Tracheal epithelial cell (primary cell): ENCODE measurements at places on chromosomes 5 and 9. TPM values are rescaled to one million over a fixed set of nuclear protein-coding genes. Genes with fewer than 3 reads are reported as not detected.

The RNF183 gene
- total RNA-seq = under 0.01 and 1.9 TPM in 2 replicates

The FAM81B gene
- total RNA-seq = not detected in 2 replicates

The ARSK gene
- total RNA-seq = 4.6 and 10.9 TPM in 2 replicates

The TAF11L10 gene
- total RNA-seq = not detected in 2 replicates

The GRK6 gene
- 19.4 and 32.8 TPM in 2 replicates for total RNA-seq

The RPL12 gene
- total RNA-seq = 2,568 and 3,770 TPM in 2 replicates

The DOCK2 gene
- total RNA-seq = 11.1 TPM in 1 of 2 replicates, not detected in the other

The PPP6C gene
- 11.8 and 15.1 TPM in 2 replicates for total RNA-seq

The DOLPP1 gene
- total RNA-seq = 7.2 and 13.2 TPM in 2 replicates

The GTF3C5 gene
- 24.9 and 33.7 TPM in 2 replicates for total RNA-seq

The LRRC70 gene
- total RNA-seq = 0.72 and 1.5 TPM in 2 replicates

The POU5F2 gene
- under 0.01 and 0.43 TPM in 2 replicates for total RNA-seq

The CLIC3 gene
- 4.0 and 4.8 TPM in 2 replicates for total RNA-seq

The SAXO1 gene
- total RNA-seq = not detected in 2 replicates

The LCN15 gene
- total RNA-seq = under 0.01 TPM in 1 of 2 replicates, not detected in the other

The TAF1L gene
- total RNA-seq = under 0.01 TPM in 2 replicates

The PDLIM4 gene
- total RNA-seq = 33.7 and 147 TPM in 2 replicates

The SPINK4 gene
- not detected in 2 replicates for total RNA-seq

The RNF130 gene
- total RNA-seq = 32.2 and 38.8 TPM in 2 replicates

The SPATA31A7 gene
- total RNA-seq = not detected in 2 replicates

The TUSC1 gene
- 15.7 and 23.0 TPM in 2 replicates for total RNA-seq

The DAP gene
- 14.9 and 16.4 TPM in 2 replicates for total RNA-seq

The FOXI1 gene
- not detected in 2 replicates for total RNA-seq

The SOHLH1 gene
- total RNA-seq = not detected in 2 replicates

The ITGA2 gene
- total RNA-seq = 46.3 and 76.4 TPM in 2 replicates

The ZNF883 gene
- total RNA-seq = 0.96 and 1.1 TPM in 2 replicates

The COL23A1 gene
- total RNA-seq = 0.43 and 0.72 TPM in 2 replicates

The DBN1 gene
- total RNA-seq = 39.6 and 130 TPM in 2 replicates

The TTLL11 gene
- total RNA-seq = 1.9 and 3.0 TPM in 2 replicates

The RNF20 gene
- total RNA-seq = 22.0 and 23.4 TPM in 2 replicates

The TMEM8B gene
- total RNA-seq = 1.9 TPM in 2 replicates

The ADCY2 gene
- total RNA-seq = under 0.01 and 1.1 TPM in 2 replicates

The RGS3 gene
- total RNA-seq = 21.1 and 21.4 TPM in 2 replicates

The PAEP gene
- total RNA-seq = not detected in 2 replicates

The C5orf52 gene
- total RNA-seq = not detected in 2 replicates

The ECSCR gene
- total RNA-seq = not detected in 2 replicates

The ARSI gene
- 14.9 and 29.6 TPM in 2 replicates for total RNA-seq

The PANK3 gene
- 81.4 and 84.3 TPM in 2 replicates for total RNA-seq

The OLFM1 gene
- 0.48 TPM in 1 of 2 replicates, not detected in the other for total RNA-seq

The CDO1 gene
- total RNA-seq = 0.24 TPM in 1 of 2 replicates, not detected in the other

The EMB gene
- total RNA-seq = 31.3 and 42.6 TPM in 2 replicates

The OBP2B gene
- not detected in 2 replicates for total RNA-seq

The CRB2 gene
- total RNA-seq = under 0.01 TPM in 1 of 2 replicates, not detected in the other

The OTP gene
- not detected in 2 replicates for total RNA-seq

The CHSY3 gene
- under 0.01 and 1.4 TPM in 2 replicates for total RNA-seq
